ENCODE measurements at places on chromosomes 5 and 9. TPM values are rescaled to one million over a fixed set of nuclear protein-coding genes. Genes with fewer than 3 reads are reported as not detected.

GGTA1 gene
- total RNA-seq: not detected

GRCh38 chr9:120559546-120559945 lies 20.4 kb downstream of the CDK5RAP2 start:
- no peak for DNase-seq

DNA sequence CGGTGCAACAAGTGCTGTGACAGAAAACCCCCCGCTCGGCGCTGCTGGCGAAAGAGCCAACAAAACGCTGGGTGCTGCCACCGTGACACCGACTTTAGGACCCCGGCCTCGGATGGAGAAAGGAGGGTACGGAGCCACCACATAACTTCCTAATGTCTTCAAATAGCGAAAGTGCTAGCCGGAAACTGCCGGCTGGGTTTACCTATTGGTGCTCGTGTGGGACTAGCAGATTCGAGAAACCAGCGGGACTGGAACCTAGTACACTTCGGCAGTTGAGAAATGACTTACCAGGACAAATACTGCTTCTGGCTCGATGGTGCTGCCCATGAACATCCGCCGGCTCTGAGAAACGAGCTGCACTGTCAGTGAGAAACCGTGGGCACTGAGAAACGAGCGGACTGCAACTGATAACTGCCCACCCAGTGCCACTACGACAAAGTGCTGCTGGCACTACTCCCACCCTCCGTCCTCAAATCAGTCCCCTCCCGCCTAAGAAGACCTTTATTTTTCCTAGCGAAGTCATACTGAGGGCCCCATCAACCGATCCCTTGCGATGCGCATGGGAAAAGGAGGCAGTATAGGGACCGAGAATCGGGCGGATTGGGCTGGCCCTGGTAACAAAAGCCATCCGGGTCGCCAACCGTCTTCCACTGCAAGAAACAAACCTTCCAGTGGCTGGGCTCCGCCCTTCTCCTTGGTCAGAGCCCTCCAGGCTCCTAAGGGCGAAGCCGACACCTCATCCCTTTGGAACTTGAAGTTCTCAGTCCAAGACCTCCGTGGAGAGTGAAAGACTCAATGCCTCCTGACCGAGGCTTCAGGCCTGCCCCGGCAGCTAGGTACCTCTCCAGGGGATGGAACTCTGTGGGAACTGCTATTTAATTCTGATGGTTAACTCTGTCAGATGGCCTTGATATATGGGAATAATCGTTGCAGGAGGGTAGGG lies 27.0 kb upstream of the ANXA2R start:
- DNase-seq: peak; percentile 79

SNX18 gene
- 9.4 TPM for total RNA-seq

DNA sequence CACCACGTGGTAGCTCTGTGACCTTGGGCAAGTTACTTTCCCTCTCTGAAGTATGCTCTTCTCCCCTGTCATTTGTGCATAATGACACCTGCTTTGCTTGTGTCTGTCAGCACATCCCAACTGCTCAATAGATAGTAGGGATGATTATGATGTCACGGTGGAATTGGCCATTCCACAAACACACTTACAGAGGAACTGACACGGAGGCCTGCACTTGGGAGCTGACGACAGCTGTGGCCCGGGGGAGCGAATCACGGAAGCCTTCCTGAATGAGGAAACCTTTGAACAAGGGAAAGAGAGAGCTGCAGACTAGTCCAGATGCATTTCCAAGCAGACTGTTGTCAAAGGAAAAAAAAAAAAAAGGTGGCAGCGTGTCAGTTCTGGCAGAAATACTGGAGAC lies 21.0 kb downstream of the TLX3 start:
- no peak for DNase-seq

- no peak for DNase-seq
Measured at GRCh38 chr9:123697686-123698085, 232.2 kb downstream of the DENND1A start.

GKAP1 gene
- total RNA-seq: 1.9 TPM

FAM81B gene
- not detected for total RNA-seq

DNA sequence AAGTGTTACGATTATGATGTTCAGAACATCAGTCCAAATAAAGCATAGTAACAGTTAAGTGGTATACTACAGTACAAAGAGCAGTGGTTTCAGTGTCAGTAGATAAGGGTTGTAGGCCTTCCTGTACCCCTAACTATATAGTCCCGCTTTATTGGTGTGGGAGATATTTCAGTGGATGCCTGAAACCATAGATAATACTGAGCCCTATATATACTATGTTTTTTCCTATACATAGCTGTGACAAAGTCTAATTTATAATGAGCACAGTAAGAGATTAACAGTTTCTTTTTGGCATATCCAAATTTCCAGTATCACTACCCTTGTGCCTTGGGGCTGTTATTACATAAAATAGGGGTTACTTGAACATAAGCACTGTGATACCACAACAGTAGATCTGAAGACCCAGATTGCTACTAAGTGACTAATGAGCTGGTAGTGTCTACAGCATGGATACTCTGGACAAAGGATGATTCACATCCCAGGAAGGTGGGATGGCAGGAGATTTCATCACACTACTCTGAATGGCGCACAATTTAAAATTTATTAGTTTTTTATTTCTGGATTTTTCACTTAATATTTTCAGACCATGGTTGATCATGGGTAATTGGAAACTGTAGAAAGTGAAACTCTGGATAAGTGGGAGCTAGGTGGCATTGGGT lies 119.3 kb downstream of the RPS23 start:
- DNase-seq: peak; percentile 77

GRCh38 chr5:173971681-173972345 lies 17.2 kb upstream of the C5orf47 start:
- no peak for DNase-seq

DNA sequence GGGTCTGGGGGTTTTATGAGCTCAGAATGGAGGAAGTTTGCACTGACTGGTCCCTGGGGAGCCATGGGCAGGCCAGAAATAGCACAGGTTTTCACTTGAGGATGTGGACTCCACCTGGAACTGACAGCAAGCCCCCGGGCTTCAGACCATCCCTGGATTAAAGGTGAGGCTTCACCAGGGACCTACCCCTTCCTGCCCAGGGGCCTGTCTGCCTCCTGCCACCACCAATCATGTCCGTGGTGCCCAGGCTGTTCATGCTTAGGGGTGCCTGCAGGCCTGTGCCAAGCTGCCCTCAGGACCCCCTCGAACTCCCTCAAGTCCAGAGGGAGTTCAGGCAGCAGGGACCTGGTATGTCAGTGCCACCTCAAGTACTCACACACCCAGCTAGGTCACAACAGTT lies 577.2 kb upstream of the EDIL3 start:
- no peak for DNase-seq

ZFAND5 gene
- total RNA-seq: 93.4 TPM

TOR2A gene
- total RNA-seq: 27.7 TPM

- DNase-seq: no peak
Measured at GRCh38 chr9:98894761-98895160, 48.9 kb upstream of the COL15A1 start.

DNA sequence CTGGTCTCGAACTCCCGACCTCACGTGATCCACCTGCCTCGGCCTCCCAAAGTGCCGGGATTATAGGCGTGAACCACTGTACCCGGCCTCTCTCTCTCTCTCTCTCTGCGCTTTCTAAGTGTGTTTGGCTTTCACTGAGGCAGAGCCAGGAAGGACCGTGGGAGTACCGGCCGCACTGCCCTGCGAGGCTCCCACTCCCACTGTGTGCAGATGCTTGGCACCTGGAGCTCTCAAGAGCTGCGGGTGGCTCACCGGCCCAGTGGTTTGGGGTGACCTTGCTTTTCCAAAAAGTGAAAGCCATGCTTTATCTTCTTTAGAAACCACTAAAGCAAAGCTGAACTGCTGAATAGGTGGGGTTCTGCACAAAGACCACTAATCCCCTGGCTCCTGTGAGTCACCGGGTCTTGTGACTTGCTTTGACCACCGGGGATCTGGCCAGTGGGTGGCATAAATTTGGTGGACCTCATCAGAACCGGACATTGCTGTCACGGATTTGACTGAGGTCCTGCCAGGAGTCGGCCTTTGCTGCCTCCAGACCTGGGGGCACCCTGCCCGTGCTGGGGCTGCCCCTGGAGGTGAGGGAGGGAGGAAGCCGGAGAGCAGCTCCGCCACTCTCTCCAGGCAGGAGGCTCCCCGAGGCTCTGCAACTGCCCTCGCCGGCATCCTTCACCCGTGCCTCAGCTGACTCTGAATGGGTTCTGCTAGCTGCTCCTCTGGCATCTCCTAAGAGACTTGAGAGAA lies 228.9 kb downstream of the FANCC start:
- DNase-seq: peak; percentile 15

DNA sequence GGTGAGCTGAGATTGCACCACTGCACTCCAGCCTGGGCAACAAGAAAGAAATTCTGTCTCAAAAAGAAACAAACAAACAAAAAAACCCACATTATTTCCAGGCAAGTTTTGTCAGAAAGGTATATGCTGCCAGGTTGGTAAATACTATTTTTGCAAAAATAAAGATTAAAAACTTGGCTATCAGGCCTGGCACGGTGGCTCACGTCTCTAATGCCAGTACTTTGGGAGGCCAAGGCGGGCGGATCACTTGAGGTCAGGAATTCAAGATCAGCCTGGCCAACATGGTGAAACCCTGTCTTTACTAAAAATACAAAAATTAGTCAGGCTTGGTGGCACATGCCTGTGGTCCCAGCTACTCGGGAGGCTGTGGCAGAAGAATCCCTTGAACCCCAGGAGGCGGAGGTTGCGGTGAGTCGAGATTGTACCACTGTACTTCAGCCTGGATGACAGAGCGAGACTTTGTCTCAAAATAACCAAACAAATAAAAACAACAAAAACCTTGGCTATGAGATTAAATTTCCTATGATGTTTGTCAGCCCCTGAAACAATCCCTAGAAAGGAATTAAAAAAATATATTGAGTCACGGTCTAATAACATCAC lies 22.7 kb downstream of the AGXT2 start:
- no peak for DNase-seq

Data from HT1080 (cell line).